ENCODE measurements at places on chromosomes 3 and 15.
A peak's percentile ranks its signal among the peaks of the same experiment; 100 is the strongest.

- DNase-seq = no peak
Observed at GRCh38 chr15:25801586-25802284, 61.4 kb downstream of the ATP10A start.

GRCh38 chr3:100216713-100217112, 44.1 kb upstream of the TBC1D23 start:
- DNase-seq = no peak

DNA sequence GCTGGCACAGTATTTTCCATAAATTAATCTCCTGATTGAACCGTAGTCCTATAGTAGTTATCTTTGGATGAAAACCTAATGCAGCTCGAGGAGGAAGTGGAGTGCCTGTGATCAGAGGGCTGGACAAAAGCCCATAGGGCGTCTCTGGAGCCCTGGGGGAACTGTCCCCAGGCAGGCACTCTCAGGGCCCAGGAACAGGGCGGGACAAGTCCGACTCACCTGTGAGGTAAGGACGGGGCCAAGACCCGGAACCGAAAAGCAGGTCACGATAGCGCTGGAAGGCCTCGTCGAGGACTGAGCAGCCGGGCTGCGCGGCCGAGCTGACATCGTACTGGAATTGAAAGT, 341 bp downstream of the HEXA start:
- DNase-seq = no peak

- no peak for DNase-seq
Observed at GRCh38 chr15:95016511-95017229, 785.3 kb downstream of the MCTP2 start.

- peak; percentile 59 for DNase-seq
Observed at GRCh38 chr15:72319360-72319984, 485 bp downstream of the CELF6 start.

GRCh38 chr3:129278966-129279906, 566 bp downstream of the HMCES start:
- DNase-seq = no peak

- no peak for DNase-seq
Observed at GRCh38 chr15:57158589-57158988, 217.7 kb upstream of the CGNL1 start.

DNA sequence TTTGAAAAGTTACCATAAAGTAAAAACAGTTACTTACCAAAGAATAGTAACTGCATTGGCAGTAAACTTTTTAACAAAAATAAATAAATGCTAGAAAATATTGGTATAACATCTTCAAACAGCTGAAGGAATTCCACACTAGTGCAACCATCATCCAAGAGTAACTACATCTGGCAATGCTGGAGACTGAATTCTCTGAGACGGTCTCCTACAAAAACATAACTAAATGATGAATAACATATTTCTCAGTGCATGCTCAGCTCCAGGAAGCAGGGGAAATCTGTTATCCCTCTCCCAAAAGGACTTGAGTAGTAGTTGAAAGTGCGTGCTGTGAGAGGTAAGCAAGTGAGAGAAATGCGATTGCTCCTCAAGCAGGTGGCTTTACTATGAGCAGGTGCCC, 526.8 kb upstream of the CCDC54 start:
- no peak for DNase-seq

- DNase-seq = no peak
Observed at GRCh38 chr15:93983526-93983925, 247.8 kb upstream of the MCTP2 start.

DNA sequence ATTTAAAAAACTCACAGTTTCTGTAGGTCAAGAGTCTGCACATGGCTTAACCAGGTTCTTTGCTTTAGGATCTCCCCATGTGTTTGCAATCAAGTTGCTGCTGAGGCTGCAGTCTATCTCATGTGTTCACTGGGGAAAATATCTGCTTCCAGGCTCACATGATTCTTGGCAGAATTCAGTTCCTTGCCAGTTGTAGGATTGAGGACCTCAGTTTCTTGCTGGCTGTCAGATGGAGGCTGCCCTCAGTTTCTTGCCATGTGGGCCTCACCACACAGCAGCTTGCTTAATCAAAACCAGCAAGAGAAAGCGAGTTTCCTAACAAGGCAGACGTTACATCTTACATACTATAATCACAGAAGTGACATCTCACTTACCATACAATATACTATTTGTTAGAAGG, 10.0 kb upstream of the TBC1D5 start:
- DNase-seq = no peak

DNA sequence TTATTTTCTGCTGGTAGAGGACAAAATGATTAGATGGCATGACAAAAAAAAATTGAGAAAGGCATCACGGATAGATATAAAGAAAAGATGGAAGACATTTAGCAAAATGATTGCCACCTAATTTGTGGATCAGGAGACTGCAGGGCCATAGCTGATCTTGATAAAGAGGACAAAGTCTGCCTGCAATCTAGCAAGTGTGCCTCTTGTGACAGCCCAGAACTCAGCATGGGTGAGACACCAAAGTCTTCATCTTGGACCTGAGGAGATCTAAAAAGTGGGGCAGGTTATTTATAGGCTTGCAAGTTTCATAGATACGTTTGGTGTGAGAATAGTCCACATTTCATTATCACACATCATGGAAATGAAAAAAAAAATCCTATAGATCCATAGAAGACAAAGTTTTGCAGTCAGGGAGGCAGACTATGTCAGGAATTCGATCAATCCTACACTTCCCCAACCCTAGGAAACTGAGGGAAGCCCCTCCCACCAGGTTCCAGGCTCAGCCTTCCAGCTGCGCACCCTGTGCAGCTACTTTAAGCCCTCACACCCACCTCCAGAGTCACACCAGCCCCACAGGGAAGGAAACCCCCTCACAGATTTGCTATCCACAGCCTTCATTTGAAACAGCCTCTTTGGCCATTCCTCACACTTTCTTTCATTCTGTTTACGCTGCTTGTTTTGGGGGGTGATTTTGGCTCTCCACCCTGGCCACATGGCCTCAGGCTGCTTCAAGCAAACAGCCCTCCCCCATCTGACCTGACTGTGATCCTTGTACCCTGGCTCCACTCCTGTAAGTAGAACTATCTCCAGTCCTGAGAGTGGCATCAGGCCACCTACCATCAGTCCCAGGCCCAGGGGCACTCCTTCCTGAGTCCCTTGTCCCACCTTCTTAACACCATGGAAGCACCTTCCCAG, 28.1 kb upstream of the KLHL6 start:
- no peak for DNase-seq

DNA sequence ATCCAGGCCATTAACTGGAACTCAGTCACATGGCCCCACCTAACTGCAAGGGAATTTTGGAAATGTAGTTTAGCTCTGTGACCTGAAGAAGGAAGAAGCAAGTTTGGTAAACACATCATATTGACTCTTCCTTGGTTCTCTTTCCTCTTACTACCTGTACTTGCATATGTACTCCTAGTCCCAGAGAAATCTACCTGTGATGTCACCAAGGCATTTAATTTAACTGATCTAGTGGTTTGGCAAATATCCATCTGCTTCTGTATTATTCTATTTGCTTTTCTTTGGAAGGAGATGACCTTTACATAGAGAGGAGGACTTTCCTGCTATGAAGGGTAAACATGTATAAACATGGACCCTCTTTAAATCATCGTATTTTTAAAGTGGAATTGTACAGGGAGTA, 150.8 kb downstream of the TMEM108 start:
- no peak for DNase-seq

- no peak for DNase-seq
Observed at GRCh38 chr3:11349446-11349845, 77.2 kb downstream of the ATG7 start.

GRCh38 chr15:65663521-65663920, 41.8 kb downstream of the SLC24A1 start:
- DNase-seq = no peak

DNA sequence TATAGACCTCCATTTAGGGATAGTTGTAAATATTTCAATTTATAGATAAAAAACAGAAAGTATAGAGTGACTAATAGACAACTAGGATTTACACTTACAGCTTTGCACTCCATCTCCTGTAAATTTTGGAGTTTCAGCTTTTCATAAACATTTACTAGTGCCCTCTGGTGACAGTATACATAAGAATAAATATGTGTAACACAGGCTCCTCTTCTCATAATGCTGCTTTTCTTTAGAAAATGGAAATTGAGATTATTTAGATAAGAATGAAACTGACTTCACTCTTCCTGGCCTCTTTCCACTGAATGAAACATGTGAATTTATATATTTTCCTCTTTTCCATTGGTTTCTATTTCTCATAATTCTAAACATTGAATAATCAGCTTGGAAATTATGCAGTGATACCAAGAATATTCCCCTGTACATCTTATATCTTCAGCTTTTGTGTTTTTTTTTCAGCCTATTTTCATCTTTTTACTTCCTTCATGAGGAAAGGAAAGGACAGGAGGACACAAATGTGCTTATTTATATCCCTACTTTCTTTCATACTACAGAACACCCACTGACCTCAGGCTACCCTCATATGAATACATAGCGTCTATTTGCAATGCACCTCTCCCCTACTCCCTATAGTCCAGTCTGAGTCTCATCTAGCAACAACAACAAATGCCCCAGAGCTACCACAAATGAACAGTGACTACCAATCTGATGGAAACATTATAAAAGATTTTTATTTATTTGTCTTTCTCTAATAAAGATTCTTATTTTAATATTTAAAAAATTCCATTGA, 103.1 kb upstream of the CCDC39 start:
- DNase-seq = no peak

- DNase-seq = no peak
Observed at GRCh38 chr3:155889212-155889611, 18.8 kb downstream of the GMPS start.

DNA sequence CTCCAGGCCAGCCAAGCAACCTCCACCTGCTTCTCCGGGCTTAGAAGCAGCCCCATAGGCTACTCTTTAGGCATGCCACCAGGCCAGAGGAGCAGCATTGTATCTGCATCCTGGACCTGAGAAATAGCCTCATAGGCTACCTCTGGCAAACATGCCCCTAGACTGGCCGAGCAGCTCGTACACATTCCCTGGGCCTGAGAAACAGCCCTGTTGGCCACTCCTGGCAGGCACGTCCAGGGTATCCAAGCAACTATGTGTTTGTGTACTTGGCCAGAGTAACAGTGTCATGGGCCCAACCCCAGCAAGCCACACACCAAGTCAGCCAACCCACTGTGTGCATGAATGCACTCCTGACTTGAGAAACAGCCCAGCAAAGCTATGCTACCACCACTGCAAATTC, 498.7 kb upstream of the CDIN1 start:
- DNase-seq = no peak

DNA sequence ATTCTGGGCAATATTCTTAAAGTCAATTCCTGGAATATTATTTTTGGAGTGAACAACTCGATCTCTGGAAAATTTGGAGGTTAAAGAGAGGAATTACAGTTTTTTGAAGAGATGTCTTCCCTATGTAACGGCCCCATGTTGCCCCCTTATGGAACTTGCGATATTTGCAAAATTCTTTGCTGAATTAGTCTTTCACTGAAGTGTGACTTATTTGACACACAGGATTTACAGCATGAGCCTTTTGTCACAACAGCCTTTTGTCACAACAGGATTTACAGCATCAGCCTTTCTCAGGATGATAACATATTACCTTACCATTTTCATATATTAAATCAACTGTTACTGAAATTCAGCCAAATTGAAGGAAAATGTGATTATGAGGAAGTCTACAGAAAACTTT, 37.8 kb upstream of the SPTSSB start:
- DNase-seq = no peak

- DNase-seq = no peak
Observed at GRCh38 chr3:99747915-99748314, 69.7 kb upstream of the CMSS1 start.

DNA sequence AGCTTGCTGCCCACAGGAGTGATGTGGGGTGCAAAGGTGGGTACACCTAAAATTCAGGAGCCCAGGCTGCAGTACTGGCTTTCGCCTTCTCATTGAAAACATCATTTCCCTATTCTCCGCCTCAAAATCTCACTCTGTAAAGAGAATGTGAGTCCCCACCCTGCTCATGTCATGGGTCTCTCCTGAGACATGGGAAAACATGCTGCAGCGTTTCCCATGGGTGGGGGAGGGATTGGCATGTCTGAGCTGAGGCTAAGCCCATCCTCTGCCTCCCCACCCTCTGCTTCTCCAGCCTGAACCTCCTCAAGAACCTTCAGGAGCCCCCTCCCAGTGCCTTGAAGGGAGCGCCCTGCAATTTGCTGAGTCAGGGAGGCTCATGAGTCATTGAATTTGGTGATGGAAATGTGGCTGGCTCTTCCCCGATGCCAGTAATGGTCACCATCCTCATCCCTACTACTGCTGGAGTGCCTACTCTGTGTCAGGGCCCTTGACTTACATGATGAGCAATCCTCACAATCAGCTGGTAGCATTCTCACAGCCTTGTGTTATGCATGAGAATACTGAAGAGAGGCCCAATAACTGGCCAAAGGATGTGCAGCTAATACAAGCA, 28.8 kb downstream of the WNT5A start:
- no peak for DNase-seq

GRCh38 chr15:61038387-61038786, 190.7 kb downstream of the RORA start:
- no peak for DNase-seq

DNA sequence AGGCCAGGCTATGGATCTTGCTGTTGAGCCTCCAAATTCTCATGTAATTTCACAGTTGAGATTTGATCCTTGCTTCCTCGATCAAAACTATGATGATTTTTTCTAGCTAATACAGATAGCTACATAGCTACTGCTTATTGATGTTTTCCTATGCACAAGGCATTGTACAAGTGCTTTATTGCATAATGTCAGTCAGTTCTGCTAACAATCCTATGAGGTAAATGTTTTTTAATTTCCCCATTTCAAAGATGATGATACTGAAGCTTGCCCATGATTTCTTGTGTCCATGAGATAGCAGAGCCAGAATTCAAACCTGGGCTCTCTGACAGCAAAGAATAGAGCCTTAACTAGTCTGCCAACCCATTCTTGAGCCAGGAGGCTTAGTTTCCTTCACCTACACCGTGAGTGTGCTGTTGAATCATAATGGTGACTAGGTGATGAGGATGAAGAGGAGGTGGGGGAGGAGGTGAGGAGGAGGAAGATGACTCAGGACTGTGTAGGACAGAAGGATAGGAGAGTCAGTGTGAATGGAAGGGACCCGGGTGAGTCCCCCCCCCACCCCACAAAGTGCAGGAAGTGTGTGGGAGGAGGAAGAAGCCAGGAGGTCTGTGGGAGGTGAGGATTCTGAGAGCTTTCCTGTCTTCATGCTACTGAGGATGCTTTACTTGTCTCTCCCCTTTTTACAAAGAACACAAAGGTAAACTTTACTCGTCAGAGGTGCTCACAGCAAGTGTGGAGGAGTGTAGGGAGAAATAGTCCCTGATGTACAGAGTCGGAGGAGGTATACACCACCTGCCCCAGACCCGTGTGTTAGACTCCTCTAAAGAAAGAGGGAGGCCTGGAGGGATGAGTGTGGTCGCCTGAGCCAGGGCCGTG, 3.6 kb downstream of the TAGLN3 start:
- no peak for DNase-seq

DNA sequence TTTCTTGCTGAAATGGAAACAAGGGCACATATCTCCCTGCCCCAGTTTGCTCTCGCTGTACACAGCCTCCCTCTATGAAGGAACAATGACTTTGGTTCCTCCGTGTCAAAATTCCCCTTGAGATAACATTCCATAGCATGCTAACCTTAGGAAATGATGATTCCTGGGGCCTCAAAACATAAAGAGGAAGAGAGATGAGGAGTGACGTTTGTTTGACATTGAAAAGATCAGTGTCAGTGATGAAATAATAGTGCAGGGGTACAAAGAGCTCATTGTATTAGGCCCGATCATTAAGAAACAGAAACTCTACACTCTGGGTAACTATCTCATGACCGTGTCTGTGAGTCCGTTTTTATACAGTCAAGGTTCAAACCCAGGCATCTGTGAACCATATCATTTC, 55.2 kb downstream of the ARNT2 start:
- DNase-seq = no peak

Measured in left renal pelvis (tissue), 4 donors.